ENCODE measurements at places on chromosomes 4 and X.
A peak's percentile ranks its signal among the peaks of the same experiment; 100 is the strongest.

DNA sequence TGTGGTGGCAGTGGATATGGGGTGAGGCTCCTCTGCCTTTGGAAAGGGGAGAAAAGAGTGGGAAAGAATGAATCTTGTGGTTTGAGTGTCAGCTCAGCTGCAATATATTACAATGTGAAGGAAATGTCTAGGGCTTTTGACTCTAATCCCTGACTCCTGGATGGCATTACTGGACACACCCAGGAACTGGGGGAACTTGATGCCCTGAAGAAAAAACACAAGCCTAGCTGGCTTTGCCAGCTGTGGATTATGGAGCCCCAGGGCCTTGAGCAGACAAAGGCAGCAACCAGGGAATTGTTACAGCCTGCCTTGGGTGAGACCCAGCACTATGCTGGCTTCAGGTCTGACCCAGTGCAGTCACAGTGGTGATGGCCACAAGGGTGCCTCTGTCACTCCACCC lies 57.1 kb upstream of the CYSLTR1 start:
- peaks cover 3% of the 10 kb centered on the region for H3K36me3 ChIP-seq
- no peak overlapping the region for H3K27ac ChIP-seq
- no peak overlapping the region for H3K4me3 ChIP-seq
- peaks cover 2% of the 10 kb centered on the region for H3K4me1 ChIP-seq
- H3K27me3 ChIP-seq, result no peaks in the 10 kb centered on the region

- H3K27me3 ChIP-seq, result no peaks in the 10 kb centered on the region
- H3K4me3 ChIP-seq, result no peak overlapping the region
- H3K4me1 ChIP-seq, result no peaks in the 10 kb centered on the region
- DNase-seq, result no peak
Observed at GRCh38 chr4:28690890-28691289, 1830.2 kb downstream of the STIM2 start.

DNA sequence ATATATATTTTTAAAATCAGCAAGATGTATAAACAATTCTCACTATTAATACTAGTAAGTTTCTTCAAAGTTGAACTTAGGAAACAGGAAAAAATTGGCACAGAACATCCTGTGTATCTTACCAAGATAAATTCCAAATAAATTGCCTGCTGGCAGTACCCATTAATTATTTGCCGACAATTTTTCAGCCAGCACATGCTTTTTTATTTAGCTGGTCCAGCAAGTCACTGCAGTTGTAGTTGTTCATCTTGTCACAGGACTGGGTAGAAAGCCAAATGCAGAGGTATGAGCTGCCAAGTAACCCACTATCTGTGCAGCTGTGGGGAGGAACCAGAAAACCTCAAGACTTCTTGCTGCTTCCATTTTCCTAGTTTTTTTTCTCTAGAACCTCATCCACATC lies 113.4 kb downstream of the PACRGL start:
- no peak overlapping the region for H3K4me3 ChIP-seq
- DNase-seq, result no peak
- H3K36me3 ChIP-seq, result no peaks in the 10 kb centered on the region
- H3K27me3 ChIP-seq, result no peaks in the 10 kb centered on the region
- no peak overlapping the region for H3K27ac ChIP-seq

- no peak overlapping the region for H3K4me3 ChIP-seq
- no peak for DNase-seq
- H3K36me3 ChIP-seq, result no peaks in the 10 kb centered on the region
- H3K27me3 ChIP-seq, result no peaks in the 10 kb centered on the region
- no peak overlapping the region for H3K27ac ChIP-seq
Observed at GRCh38 chr4:134178706-134179105, 22.9 kb downstream of the PABPC4L start.

DNA sequence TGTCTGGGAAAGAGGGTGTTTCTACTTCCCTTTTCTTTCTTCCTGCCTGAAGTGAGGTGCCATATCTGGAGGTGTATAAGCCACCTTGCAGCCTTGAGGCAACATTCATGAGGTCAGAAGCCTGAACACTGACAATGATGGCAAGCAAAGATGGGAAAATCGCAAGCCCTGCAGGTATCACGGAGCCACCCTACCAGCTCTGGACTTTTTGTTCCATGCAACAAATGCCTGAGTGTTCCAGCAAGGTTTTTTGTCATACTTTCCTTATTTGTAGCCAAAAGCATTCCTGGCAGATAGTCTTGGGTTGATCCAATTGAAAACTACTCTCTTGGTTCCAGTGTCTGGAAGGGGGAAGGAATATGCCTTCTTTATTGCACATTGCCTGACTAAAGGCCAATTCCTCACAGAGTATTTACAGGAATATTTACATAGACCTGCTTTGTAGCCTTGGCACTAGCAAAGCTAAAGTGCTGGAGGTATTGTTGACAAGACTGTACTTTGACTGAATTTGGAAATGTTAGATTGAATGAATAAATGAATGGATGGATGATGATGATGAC lies 14.4 kb upstream of the SOD3 start:
- H3K27ac ChIP-seq, result no peak overlapping the region
- DNase-seq, result no peak
- no peaks in the 10 kb centered on the region for H3K36me3 ChIP-seq
- peaks cover 3% of the 10 kb centered on the region for H3K27me3 ChIP-seq
- no peaks in the 10 kb centered on the region for H3K4me1 ChIP-seq

DNA sequence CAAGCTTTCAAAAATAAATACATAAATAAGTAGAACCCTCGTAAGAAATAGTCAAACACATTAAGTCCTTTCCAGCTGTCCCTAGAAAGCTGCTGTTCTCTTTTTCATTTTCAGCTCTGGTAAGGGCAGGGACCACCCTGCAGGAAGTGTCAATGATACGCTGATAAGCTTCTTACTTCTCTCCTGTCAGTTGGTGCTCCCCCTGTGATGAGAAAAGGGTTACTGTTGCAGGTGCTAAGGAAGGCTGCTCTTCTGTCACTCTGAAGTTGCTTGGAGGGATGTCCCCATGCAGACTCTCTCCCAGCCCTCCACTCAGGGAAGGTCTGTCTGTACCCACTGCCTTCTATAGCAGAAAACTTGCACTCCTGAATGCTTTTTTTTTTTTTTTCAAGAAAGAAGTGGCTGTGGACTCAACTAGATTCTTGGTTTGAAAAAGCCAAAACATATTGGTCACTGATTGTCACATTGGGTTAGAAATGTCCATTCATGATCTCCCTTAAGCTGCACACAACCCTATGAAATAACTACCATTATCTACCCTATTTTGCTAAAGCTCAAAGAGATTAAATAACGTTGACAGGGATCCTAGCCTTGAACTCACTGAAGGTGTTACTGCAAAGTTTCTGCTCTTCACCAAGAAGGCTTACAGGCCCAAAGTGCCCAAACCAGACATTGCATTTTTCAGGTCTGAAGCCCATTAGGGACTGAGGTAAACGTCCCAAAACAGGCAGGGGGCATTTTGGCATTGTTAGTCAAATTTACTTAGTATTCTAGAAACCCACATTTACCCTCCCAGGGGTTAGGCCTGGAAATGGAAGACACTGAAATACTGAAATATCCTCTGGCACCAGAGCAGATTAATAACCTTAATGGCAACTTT lies 1.2 kb downstream of the CXCL3 start:
- no peak for DNase-seq
- H3K4me3 ChIP-seq, result peak overlapping the region; percentile 83
- H3K27ac ChIP-seq, result no peak overlapping the region
- H3K27me3 ChIP-seq, result peaks cover 17% of the 10 kb centered on the region
- H3K36me3 ChIP-seq, result no peaks in the 10 kb centered on the region

- H3K4me1 ChIP-seq, result no peaks in the 10 kb centered on the region
- no peak for DNase-seq
- H3K27ac ChIP-seq, result no peak overlapping the region
- no peak overlapping the region for H3K4me3 ChIP-seq
Observed at GRCh38 chr4:124945422-124945821, 232.9 kb upstream of the ANKRD50 start.

GRCh38 chrX:48927736-48928382 lies 9.0 kb upstream of the PIM2 start:
- DNase-seq, result no peak
- H3K4me3 ChIP-seq, result peak overlapping the region; percentile 69
- H3K27me3 ChIP-seq, result no peaks in the 10 kb centered on the region
- H3K4me1 ChIP-seq, result peaks cover 17% of the 10 kb centered on the region
- peaks cover 16% of the 10 kb centered on the region for H3K36me3 ChIP-seq
- H3K27ac ChIP-seq, result peak overlapping the region; percentile 75

GRCh38 chr4:89109841-89110540 lies 1.3 kb upstream of the TIGD2 start:
- H3K27me3 ChIP-seq, result no peaks in the 10 kb centered on the region
- H3K36me3 ChIP-seq, result peaks cover 7% of the 10 kb centered on the region
- H3K4me1 ChIP-seq, result peaks cover 18% of the 10 kb centered on the region

DNA sequence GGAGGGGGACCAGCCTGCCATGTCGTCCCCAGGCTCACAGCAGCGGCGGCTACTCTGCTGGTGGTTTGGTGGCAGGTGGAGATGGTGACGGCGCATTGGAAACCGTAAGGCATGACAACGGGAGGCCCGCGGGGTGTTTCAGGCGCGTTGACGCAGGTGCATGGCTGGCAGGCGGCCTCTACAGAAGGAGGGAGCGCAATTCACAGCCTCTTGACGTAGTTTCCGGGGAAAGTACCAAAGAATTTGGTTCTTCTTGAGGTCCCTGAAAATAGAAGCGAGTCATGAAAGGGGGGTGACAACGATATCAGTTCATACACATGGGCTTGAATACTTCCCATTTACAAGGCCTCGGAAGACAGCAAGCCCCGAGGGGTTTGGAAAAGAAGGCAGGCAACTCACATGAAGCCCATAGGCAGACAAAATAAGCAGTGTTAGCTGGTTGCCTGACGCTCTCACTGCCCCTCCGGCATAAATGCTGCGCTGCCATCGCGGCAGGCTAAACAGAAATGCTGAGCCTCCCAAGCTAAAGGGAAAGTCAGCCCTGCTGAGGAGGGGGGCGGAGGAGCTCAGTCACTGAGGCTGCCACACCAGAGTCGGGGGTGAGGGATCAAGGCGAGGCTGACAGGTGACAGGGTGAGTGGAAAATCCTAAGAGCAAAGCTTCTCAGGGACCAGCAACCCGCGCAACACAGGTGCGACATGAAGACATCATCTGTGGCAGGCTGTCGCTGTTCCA lies 52.3 kb upstream of the PDLIM3 start:
- H3K36me3 ChIP-seq, result peaks cover 2% of the 10 kb centered on the region
- H3K4me3 ChIP-seq, result peak overlapping the region; percentile 87
- DNase-seq, result peak; percentile 72

- H3K4me3 ChIP-seq, result no peak overlapping the region
- no peak for DNase-seq
- H3K4me1 ChIP-seq, result no peaks in the 10 kb centered on the region
- peaks cover 2% of the 10 kb centered on the region for H3K27me3 ChIP-seq
- H3K27ac ChIP-seq, result no peak overlapping the region
Observed at GRCh38 chrX:49784747-49785280, 44.3 kb upstream of the PAGE4 start.

DNA sequence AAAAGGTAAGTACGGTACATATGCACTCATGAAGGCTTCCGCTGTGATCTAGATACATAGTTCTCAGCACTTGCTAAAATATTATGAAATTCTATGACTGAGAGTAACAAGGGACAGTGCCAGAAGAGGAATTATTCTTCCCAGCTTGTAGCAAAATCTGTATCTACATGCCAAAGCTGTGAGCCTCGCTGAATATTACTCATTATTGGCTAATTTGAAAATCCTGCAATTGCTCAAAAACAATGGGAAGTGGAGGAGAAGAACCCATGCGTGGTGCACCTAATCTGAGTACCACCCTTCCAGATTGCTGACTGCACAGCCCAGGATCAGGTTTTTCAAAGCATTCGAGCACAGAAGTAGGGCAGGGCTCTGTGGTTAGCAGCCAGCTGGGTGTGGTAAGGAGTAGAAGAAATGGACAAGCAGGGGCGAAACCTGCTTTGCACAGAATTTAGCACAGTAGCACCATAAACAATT lies 17.4 kb upstream of the PDCL2 start:
- no peak overlapping the region for H3K27ac ChIP-seq
- no peaks in the 10 kb centered on the region for H3K4me1 ChIP-seq
- no peak for DNase-seq
- no peak overlapping the region for H3K4me3 ChIP-seq
- no peaks in the 10 kb centered on the region for H3K36me3 ChIP-seq

- peaks cover 9% of the 10 kb centered on the region for H3K27me3 ChIP-seq
- DNase-seq, result no peak
- no peaks in the 10 kb centered on the region for H3K36me3 ChIP-seq
- H3K4me3 ChIP-seq, result no peak overlapping the region
Observed at GRCh38 chr4:106369456-106370060, 980 bp upstream of the GIMD1 start.

GRCh38 chr4:15151033-15151432 lies 148.8 kb downstream of the CPEB2 start:
- no peak for DNase-seq
- H3K4me3 ChIP-seq, result no peak overlapping the region
- peaks cover 2% of the 10 kb centered on the region for H3K4me1 ChIP-seq
- H3K27me3 ChIP-seq, result peaks cover 3% of the 10 kb centered on the region

- no peaks in the 10 kb centered on the region for H3K36me3 ChIP-seq
- H3K4me3 ChIP-seq, result no peak overlapping the region
- no peaks in the 10 kb centered on the region for H3K4me1 ChIP-seq
- no peaks in the 10 kb centered on the region for H3K27me3 ChIP-seq
- H3K27ac ChIP-seq, result no peak overlapping the region
Observed at GRCh38 chr4:58590722-58591121, 1480.5 kb upstream of the IGFBP7 start.

DNA sequence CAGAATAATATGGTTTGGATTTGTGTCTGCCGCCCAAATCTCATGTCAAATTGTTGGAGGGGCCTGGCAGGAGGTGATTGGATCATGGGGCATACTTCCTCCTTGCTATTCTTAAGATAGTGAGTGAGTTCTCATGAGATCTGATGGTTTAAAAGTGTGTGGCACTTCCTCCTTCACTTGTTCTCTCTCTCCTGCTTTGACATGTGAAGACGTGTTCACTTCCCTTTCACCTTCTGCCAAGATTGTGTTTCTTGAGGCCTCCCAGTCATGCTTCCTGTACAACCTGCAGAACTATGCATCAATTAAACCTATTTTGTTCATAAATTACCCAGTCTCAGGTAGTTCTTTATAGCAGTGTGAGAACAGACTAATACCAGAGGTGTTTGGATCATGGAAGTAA lies 325.7 kb upstream of the GIMD1 start:
- no peak overlapping the region for H3K4me3 ChIP-seq
- H3K36me3 ChIP-seq, result no peaks in the 10 kb centered on the region
- no peak overlapping the region for H3K27ac ChIP-seq
- H3K4me1 ChIP-seq, result no peaks in the 10 kb centered on the region
- H3K27me3 ChIP-seq, result no peaks in the 10 kb centered on the region

DNA sequence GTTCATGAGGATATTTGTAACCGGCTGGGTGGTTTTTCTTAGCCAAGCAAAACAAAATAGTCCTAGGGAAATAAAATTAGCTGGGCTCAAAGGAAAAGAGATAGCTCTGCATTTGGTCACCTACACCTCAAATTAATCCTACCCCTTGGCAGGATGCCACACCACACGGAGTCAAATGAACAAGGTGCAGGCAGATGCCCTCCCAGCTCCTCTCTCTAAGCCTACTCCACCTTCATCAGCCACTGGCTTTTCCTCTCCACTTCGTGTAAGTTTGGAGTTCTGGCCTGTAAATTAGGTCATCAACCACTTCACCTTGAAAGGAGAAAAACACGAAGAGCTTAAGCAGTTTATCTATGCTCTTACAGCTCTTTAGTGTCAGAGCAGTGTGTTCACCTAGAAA lies 1.4 kb downstream of the DDIT4L start:
- no peak for DNase-seq
- H3K27me3 ChIP-seq, result peaks cover 20% of the 10 kb centered on the region
- peaks cover 13% of the 10 kb centered on the region for H3K4me1 ChIP-seq
- no peaks in the 10 kb centered on the region for H3K36me3 ChIP-seq
- no peak overlapping the region for H3K27ac ChIP-seq
- H3K4me3 ChIP-seq, result peak overlapping the region; percentile 81

All from memory B cell (primary cell).